ENCODE measurements at places on chromosomes 6 and 20. TPM values are rescaled to one million over a fixed set of nuclear protein-coding genes. Genes with fewer than 3 reads are reported as not detected.

DNA sequence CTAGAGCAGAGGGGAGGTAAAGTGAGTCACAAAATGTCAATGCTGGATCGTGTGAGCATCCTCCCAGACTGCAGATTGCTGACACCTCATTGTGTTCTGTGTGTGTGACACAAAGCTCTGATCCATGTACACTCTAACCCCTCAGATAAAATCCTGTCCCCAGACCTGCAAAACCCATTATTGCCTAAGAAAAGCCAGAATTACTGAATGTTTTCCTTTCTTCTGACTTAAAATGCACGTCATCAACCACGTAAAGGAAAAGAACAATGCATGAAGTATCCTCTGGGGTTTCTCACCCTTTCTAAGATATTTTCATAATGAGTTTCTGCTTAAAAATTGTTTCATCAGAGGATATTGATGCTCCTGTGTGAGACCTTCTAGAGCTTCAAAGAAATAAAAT is 218.0 kb upstream of the PREP start:
- no peaks in the 10 kb centered on the region for H3K4me1 ChIP-seq
- H3K27me3 ChIP-seq, result no peaks in the 10 kb centered on the region
- no peak for DNase-seq
- no peak overlapping the region for H3K4me3 ChIP-seq
- no peak overlapping the region for H3K27ac ChIP-seq
- no peaks in the 10 kb centered on the region for H3K36me3 ChIP-seq

DNA sequence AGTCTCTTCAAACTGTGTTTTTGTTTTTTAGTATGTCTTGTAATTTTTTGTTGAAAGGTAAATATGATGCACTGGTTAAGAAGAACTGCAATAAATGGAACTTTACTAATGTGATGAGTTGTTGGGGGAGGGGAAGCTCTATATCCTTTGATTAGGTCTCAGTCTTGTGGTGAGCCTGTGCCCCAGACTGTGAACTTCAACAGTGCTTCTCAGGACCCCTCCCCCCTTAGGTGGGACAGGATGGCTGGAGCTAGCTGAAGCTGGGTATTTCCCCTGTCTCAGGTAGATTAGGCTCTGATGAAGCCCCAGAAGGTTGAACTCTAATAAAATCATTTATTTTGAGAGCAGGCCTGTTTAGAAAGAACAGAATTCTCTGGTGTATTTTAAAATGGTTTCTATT is 31.4 kb upstream of the TASP1 start:
- H3K36me3 ChIP-seq, result no peaks in the 10 kb centered on the region
- H3K27me3 ChIP-seq, result no peaks in the 10 kb centered on the region
- DNase-seq, result no peak
- H3K27ac ChIP-seq, result no peak overlapping the region
- no peak overlapping the region for H3K4me3 ChIP-seq

DNA sequence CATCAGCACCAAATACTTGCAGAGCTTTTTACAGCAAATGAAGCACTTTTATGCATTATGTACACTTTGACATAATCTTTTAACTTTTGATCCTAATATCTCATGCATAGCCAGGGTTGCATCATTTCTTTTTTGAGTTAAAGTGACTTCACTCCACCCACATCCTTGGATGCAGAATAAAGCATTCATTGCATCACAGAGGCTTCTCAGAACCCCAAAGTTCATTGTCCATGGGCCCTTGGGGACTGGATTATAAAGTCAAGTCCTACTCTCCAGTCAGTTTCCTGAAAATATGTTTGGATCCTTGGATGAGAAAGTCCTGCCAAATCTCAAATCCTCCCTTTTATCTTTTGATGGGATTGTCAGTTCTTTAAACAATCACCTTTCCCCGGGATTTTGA is 10.6 kb upstream of the EFHC1 start:
- no peaks in the 10 kb centered on the region for H3K27me3 ChIP-seq
- H3K36me3 ChIP-seq, result no peaks in the 10 kb centered on the region
- H3K27ac ChIP-seq, result no peak overlapping the region
- no peak overlapping the region for H3K4me3 ChIP-seq

MYLK4 gene
- 0.97 TPM for total RNA-seq

STMN3 gene
- 21.2 TPM for total RNA-seq

PCNA gene
- total RNA-seq, result 37.0 TPM

AGER gene
- total RNA-seq, result 3.3 TPM

All from prostate gland (tissue), 2 donors.